ENCODE measurements at places on chromosomes 3 and 15.
A peak's percentile ranks its signal among the peaks of the same experiment; 100 is the strongest.

DNA sequence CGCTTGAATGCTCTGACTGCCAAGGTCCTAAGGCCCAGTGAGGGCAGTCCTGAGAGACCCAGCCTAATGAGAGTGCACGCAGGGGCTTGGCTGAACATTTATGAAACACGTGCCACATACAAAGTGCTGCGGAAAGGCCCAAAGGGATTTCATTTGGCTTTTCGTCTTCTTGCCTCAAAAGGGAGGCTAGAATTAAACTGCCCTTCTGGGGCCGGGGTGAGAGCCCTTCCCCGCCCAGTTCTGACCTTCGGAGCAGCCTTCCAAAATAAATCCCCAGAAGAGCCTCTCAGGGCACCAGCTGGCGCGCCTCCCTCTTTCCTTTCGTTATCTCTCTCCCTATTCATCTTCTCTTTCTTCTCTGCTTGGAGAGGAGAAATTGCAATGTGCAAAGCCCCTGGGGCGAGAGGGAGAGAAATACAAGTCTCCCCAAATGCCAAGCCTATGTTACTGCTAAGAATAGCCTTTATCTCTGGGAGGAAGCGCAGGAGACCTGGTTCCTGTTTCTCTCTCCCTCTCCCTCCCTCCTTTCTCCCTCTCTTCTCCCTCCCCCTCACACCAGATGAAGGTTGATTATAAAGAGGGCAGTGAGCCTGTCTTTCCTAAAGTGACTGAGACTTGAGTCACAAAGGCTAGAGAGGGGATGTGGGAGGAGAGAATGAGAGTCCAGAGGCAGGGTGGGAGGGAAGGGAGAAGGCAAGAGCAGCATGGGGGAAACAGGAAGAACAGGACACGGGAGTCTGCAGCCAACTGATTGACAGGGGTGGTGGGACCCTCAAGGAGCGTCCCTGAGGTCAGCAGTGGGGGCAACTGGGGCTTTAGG lies 36.7 kb upstream of the NDUFB4 start:
- DNase-seq: peak; percentile 27

- no peak for DNase-seq
Observed at GRCh38 chr3:195285372-195285771, 14.4 kb upstream of the XXYLT1 start.

DNA sequence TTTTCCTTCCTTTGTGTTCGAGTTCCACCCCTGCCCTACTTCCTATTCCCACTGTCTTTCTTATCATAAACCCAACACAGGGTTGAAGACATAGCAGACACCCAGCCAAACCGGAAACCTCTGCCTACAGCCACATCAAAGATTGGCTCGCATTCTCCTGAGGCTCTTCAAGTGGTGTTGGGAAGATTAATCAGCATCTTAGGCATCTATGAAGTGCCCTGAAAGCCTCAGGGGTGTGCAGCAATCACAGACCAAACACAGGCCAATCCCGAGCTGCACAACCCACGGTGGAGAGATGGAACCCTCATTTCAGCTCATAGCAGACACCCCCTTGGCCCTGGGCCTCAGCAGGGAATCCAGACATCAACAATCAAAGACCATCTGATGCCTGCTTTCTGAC lies 255.9 kb downstream of the XXYLT1 start:
- no peak for DNase-seq

- no peak for DNase-seq
Observed at GRCh38 chr3:141789281-141789680, 26.1 kb downstream of the GRK7 start.

- DNase-seq: no peak
Observed at GRCh38 chr15:85172846-85173490, 191.3 kb downstream of the PDE8A start.

- DNase-seq: no peak
Observed at GRCh38 chr3:200758-201325, 4.3 kb downstream of the CHL1 start.

DNA sequence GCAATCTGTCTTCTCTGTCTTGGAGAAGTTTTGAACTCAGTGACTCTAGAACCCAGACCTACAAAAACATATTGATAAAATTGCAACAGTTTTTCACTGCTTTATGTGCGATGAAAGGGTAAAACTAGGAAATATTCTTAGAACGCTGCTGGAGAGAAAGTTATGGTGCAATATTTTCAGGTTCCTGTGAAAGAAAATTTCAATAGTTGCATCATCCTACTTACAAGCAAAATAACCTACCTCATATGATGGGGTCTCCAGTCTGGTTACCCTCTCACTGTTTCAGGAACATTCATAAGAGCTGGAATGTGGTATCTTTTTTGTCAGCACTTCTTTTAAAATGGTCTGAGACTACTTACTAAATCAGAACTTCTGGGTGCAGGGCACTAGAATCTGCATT lies 27.1 kb downstream of the GATM start:
- DNase-seq: no peak

- no peak for DNase-seq
Observed at GRCh38 chr3:129289201-129289921, 10.7 kb downstream of the HMCES start.

DNA sequence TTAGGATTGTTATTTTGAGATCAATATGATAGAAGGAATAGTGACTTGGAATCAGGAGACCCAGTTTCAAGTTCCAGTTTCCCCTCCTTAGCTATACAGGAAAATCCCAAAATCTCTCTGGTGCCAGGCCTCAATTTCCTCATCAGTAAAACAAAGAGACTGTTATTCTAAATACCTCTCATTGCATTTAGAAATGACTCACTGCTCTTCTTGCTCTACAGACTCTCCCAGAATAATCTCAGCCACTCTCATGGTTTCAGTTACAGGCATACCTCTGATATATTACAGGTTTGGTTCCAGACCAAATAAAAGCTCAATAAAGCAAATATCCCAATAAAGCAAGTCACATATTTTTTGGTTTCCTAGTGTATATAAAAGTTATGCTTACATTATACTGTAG lies 28.3 kb downstream of the IMPG2 start:
- DNase-seq: no peak

- DNase-seq: no peak
Observed at GRCh38 chr3:49217688-49218470, 46.5 kb downstream of the KLHDC8B start.

- DNase-seq: peak; percentile 70
Observed at GRCh38 chr15:51776952-51777569, 25.7 kb downstream of the TMOD2 start.

DNA sequence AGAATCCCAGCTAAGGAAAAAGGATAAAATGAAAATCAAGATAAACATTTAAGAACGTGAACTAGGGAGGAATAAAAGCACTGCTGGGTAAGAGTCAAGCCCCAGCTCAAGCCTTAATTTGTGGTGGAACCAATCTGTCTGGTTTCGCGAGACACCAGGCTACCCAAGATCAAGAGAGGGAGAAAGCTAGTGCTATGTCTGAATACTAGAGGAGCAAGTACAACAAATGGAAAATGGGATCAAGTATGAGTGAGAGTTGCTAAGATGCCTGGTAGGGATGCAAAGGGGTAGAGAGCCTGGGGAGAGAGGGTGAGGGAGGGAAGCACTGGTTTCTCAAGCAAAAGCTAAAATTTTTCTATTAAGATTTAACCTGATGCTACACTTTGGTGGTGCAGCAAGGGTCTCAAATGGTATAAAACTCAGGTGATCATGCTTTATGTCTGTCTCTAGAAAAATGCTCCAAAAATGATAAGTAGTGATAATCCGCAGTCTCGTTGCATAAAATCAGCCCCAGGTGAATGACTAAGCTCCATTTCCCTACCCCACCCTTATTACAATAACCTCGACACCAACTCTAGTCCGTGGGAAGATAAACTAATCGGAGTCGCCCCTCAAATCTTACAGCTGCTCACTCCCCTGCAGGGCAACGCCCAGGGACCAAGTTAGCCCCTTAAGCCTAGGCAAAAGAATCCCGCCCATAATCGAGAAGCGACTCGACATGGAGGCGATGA lies 1.7 kb upstream of the SETD5 start:
- no peak for DNase-seq

GRCh38 chr3:107651782-107652181 lies 129.0 kb downstream of the BBX start:
- DNase-seq: no peak

GRCh38 chr3:20878691-20879090 lies 692.7 kb upstream of the SGO1 start:
- DNase-seq: no peak

- no peak for DNase-seq
Observed at GRCh38 chr3:164174059-164174458, 904.2 kb downstream of the SI start.

DNA sequence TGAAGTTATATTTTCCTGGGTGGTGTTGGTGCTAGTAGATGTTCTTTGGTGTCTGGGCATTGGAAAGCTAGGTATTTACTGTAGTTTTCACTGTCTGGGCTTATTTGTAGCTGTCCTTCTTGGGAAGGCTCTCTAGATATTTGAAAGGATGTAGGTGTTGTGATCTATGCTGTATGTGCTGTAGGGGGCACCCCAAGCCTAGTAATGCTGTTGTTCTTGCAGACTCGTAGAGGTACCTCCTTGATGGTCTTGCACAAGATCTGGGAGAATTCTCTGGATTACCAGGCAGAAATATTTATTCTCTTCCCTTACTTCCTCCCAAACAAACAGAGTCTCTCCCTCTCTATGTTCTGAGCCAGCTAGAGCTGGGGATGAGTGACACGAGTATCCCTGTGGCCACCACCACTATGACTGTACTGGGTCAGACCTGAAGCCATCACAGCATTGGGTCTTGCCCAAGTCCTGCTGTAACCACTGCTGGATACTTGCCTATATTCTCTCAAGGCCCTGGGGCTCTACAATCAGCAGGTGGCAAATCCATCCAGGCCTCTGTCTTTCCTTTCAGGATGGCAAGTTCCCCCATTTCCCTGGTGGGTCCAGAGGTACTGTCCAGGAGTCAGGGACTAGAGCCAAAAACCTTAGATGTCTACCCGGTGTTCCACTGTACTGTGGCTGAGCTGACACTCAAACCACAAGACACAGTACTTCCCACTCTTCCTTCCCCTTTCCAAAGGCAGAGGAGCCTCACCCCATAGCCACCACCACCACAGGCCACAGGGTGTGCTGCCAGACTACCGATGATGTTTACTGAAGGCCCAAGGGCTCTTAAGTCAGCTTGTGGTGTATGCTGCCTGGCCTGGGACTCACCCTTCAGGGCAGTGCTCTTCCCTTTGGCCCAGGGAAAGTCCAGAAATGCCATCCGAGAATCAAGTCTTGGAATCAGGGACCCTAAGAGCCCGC lies 195.2 kb upstream of the DPPA4 start:
- no peak for DNase-seq

DNA sequence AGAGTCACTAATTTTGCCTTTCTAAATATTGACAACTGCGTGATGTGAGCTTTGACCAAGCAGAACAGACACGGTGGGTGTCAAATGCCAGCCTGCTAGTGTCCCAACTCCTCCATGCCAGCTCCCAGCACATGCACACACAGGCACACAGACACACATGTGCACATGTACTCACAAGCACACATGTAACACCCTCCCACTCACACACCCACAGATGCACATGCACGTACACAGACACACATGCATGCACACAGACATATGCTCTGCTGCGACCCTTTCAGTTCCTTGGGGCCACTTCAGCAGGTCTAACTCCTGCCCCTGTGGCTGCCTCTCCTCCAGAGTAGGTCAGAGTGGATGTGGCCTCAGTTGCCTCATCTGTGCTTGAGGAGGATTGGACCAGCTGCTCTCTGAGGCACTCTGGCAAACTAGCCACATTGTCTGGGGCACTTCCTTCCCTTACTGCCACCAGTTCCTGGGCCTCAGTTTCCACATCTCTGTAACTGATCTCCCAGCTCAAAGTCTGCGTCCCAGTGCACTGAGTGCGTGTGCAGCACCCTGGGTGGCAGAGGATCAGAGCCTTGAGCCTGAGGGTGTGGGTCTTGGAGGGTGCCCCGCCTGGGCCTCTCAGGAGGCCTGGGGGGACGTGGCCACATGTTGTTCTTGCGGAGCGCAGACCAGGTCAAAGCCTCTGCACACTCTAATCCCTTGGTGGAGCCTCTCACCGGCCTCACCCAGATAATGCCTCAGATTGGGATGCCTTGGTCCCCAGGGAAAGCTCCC lies 55.0 kb upstream of the PRR23E start:
- DNase-seq: no peak

DNA sequence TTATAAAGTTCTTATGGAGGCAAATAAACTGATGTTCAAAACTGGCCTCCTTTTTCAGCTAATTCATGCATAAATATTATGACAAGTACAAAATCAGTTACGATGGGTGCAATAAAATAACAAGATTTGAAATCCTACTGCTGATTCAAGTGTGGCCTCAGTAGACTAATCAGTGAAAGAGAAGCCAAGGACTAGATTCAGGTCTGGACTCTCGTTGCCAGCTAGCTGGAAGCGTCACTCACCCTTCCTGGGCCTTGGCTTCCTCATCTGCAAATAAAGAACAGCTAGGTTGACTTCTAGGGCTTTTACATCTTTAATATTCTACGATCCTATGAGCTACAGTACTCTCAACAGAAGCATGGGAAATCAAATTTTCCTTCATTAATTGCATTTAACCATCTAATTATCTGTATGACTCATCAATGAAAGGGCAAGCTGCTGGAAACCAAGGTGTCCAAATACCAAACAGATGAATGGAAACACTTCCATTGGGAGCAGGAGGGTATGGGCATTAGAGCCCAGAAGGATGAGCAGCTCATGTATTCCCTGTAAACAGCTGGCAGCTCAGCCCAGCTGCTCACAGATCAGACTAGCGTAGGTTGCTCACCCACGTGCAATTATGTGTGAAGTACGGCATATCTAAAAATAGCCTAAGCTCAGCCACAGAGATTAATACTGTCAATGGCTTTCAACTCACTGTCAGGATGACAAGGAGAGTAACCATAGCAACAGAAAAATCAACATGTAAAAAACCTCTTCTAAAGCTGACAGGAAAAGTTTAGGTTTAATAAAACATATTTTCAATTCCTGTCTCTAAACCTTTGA lies 294.8 kb downstream of the PLCL2 start:
- no peak for DNase-seq

DNA sequence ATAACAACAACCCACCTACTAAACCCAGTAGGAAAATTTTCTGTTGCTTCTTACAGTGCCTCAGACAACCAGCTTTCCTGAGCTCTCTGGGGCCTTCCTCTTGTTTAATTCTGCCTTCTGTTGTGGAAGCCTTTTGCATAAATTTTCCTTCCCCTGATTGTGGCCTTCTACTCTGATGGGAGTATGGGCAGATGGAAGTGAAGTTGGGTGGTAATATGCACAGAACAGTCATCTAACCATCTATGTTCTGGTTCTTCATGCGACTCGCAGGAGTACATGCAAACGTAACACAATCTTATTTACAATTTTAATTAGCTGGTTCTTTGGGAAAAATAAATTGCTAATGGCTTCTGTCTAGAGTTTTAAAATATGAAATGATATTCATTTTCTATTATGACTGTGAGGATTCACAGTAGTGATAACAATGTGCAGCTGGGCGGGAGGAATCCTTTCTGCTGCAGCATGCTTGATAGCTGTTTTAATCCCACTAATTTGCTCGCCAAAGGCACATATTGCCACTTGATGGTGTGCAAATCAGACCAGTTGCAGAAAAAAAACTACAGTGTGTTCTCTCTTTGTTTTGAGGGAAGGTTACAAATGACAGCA lies 311.5 kb upstream of the ROPN1 start:
- DNase-seq: no peak

- no peak for DNase-seq
Observed at GRCh38 chr3:66655044-66655443, 154.2 kb upstream of the LRIG1 start.

- DNase-seq: no peak
Observed at GRCh38 chr3:66198437-66199088, 22.2 kb upstream of the SLC25A26 start.

Measured in HTR-8/SVneo (cell line).